Stimulated activated CD4-positive, alpha-beta T cell treated with anti-CD3 and anti-CD28 coated beads, Interleukin-4, amount 100 ng/mL, for 4 hours (primary cell): ENCODE measurements at places on chromosomes 5 and 9.

- peak; percentile 90 for DNase-seq
These were observed 13.3 kb downstream of the TRIM7 start for GRCh38 chr5:181191526-181192336.

GRCh38 chr5:54658010-54658409 is 140.5 kb downstream of the SNX18 start:
- DNase-seq: no peak

DNA sequence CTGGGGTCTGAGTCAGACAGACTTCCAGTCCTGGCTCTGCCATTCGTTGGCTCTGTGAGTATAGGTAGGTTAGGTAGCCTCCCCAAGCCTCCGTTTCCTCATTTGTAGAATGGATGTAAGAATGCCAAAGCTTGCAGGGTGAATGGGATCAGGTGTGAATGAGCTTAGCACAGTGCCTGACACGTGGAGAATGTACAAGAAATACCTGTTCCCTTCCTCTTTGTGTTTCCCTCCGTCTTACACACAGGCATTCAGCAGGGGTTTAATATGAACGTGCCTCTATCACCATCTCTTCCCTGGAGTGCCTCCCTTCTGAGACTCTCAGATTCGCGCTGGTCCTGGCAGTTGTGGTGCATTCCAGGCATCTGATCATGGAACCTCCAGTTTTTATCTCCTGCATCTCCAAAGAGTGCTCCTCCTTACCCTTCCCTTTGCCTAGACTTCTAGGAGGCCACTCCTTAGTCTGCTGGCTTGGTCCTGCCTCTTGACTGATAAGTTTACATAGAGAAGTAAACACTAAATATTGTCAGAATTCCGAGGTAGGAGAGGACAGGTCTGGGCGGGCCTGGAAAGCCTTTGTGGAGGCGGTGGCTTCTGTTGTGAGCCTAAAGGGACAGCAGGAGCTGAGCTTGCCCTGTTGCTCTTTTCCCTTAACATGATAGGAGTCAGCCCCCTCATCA is 199.4 kb downstream of the AOPEP start:
- DNase-seq: no peak

GRCh38 chr5:95730730-95731570 is at the start of gene RHOBTB3:
Gene RHOBTB3 (plus strand): TSS chr5:95731336. CDS start chr5:95731683, 347 bp downstream.
- peak; percentile 34 for DNase-seq

DNA sequence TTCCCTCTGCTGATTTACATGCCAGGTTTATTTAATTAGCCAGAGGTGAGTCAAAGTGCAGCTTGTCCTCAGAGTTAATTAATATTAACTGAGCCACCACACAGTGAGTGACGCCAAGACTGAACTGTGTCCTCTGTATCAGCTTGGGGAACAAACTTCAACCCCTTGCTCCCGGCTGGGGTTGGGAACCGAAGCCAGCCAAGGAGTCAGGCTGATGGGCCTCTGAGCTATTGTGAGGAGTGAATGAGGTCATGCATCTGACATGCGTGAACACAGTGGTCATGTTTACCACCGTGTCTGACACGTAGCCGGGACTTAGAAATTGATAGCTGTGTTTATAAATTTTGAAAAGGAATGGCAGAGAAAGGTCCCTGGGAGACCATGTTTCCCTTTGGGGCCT is 17.1 kb downstream of the IGIP start:
- DNase-seq: no peak

DNA sequence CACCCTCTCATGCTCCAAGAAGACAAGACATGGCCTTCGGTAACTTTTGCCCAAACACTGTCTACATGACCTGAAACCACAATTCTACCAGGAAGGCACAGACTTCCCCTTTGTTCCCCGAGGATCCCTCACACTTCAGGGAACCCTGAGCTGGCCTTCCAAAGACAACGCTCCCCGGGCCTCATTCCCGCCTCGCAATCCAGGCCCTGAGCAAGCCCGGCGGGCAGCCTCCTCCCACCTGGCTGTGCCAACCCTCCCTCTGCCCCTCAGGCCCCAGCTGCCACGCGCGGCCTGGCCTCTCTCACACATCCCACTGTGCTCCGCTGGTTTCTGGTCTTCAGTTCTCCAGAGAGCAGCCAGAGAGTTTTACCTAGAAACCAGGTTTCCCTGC is 7.3 kb downstream of the QSOX2 start:
- DNase-seq: no peak

DNA sequence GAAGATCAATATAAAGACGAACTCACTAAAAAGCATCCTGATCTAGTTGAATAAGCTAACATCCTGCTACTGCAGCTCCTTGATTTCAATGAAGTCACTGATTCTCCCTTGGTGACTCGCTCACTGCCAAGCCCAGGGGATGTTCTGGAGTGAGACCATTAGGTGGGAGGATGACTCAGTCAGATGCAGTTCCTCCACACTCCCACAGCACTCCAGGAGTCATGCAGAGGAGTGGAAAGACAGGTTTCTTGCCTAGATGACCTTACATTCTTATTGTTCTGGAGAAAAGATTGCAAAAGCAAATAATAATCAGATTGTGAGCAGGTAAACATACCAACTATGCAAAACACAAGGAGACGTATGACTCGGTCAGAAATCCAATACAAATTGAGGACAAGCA is 15.3 kb downstream of the GCNT4 start:
- DNase-seq: peak; percentile 69

DNA sequence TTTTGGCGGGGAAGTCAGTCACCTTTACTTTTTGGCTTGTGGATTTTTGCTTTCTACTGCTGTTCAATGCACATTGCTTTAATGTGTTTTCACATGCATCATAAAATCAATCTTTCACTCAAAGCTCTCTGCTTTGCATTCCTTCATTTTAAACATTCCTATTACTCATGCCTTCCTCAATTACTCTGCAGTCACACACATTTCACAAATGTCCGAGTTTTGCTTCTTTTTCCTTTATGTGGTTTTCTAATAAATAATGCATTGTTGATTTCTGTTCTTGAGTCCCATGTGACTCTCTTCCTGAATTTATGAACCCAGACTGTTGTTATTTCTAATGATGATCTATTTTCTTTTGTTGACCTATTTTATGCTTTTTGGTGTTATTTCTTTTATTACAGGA is 82.3 kb upstream of the EPB41L4B start:
- no peak for DNase-seq

- DNase-seq: no peak
These were observed 456.7 kb downstream of the ZNF608 start for GRCh38 chr5:124289641-124290311.
